Activated B cell treated with CpG ODN at 0.5 μM for 24 hours (primary cell): ENCODE measurements at places on chromosomes 16 and 17.

- H3K4me1 ChIP-seq, result peaks cover 13% of the 10 kb centered on the region
- H3K27me3 ChIP-seq, result peaks cover 34% of the 10 kb centered on the region
- DNase-seq, result no peak
These were observed 2.3 kb downstream of the GFAP start for GRCh38 chr17:44912763-44913544.

DNA sequence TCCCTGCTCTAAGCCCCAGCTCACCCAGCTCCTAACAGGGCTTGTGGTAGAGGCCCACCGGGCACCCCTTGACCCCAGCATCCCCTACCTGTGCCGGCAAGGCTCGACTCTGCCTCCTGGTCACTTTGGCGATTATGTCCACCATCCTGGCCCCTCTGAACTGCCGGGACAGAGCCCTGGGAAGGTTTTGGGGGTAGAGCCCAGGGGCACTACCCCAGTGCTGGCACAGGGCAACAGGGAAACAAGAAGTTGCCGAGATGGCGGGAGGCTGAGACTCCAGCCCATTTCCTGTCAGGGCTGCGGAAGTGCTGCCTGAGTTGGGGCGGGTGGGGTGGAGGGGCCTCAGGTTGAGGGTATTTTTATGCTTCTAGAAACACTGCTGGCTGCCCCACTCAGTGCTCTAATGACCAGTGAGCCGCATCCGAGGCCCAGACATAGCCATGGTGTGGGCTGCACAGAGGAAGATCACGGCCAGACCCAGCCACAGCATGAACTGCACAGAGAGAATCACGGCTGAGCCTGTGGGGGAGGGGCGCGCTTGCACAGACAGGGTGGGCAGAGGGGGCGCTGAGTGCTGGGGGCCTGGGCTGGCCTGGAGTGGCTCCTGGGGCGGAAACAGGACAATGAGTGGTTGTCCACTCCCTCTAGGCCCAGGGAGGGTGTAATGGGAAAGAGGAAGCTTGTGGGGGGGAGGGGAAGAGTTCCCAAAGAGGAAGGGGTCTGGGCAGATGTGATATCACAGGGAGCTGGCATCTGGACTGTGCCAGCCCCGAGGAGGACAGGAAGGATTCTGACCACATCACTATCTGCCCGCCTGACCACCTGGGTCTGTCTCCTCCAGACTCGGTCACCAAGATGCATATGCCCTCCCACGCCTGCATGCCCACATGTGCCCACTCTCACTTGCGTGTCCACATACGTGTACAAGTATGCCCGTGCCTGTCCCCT lies 22.3 kb downstream of the ARHGAP27 start:
- no peaks in the 10 kb centered on the region for H3K27me3 ChIP-seq
- H3K27ac ChIP-seq, result peak overlapping the region; percentile 99
- DNase-seq, result peak; percentile 62
- H3K4me1 ChIP-seq, result peaks cover 86% of the 10 kb centered on the region
- H3K36me3 ChIP-seq, result peaks cover 8% of the 10 kb centered on the region
- H3K4me3 ChIP-seq, result peak overlapping the region; percentile 99

DNA sequence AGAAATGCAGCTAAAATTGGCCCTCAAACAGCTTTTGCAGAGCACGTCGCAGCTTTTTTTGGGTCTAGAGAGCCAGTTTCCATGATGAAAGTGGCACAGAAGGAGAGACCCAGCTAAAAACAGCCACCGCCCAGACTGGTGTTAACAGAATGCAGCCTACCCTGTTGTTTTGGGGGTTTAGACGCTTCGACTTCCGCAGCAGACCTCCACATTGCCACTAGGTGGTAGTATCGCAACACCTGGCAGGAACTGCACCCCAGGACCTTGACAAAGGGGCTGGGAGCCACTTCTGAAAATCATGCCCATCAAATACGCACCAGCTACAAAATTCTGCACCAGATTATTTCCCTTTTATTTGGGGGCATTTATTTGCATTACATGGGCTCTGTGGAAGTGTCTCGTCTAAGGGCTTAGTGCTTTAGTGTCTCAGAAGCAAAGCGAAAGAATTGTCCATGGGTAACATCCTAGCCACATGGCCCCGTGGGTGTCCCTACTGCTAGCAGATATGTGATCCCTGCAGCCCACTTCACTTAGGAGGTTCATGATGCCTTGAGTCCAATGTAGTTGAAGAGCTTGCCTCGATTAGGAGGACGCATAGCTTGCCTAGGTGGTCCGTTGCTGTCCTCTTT lies 167.1 kb downstream of the HAPSTR1 start:
- peaks cover 27% of the 10 kb centered on the region for H3K27me3 ChIP-seq
- no peaks in the 10 kb centered on the region for H3K36me3 ChIP-seq
- no peak for DNase-seq

GRCh38 chr17:63841350-63842172 lies 924 bp downstream of the SMARCD2 start:
- no peaks in the 10 kb centered on the region for H3K27me3 ChIP-seq
- peaks cover 13% of the 10 kb centered on the region for H3K36me3 ChIP-seq
- H3K4me1 ChIP-seq, result peaks cover 51% of the 10 kb centered on the region
- H3K27ac ChIP-seq, result peak overlapping the region; percentile 87
